GM12892 (cell line): ENCODE measurements at places on chromosomes 3 and 15.

DNA sequence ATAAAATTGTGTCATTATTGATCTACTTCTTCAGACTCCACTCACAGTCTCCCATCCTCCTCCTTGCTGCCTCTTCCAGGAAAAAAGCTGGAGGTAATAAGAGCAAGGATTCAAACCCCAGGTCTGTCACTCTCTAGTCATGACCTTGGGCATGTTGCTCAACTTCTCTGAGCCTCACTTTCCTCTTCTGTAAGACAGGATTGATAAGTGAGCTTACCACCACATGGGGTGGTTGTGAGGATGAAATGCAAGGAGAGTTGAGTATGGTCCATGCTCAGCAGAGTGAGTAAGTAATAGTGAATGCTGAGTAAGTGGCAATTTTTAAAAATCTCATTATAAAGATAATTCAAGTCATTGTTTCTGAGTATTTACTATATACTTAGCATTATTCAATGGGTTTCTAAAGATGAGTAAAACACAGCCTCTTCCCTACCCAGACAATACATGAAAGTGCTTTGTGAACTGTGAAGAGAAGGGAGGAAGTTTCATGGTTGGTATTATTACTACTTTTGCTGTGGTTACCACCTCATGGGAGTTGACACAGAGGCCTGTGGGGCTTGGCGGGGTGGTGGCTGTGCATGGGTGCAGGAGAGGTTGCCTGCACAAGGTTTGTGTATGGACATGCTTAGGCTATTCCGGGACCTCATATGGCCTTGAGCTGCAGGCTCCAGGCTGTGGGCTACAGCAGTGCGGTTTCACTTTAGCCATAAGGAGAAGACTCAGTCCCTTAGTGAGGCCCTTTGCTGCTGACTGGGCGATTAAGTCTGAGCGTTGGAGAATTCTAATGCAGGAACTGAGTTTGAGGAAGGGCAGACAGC lies 30.0 kb downstream of the SLC6A11 start:
- DNase-seq: no peak

DNA sequence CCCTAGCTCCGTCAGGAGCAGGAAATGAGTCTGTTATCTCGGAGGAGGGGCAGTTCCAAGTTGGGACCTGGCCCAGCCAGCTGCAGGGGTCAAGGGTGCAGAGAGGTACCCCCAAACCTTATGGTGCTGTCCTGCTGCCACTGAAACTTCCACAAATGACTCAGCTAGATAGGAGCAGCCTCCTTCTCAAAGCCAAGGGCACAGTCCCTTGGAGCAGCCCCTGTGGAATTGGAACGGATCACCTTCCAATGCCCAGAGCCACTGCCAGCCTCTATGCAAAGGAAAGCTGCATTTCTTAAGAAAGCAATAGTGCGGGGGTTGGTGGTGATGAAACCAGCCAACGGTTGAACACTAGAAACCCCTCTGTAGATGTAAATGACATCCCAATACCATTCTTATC lies 19.6 kb upstream of the LRRK1 start:
- DNase-seq: no peak

DNA sequence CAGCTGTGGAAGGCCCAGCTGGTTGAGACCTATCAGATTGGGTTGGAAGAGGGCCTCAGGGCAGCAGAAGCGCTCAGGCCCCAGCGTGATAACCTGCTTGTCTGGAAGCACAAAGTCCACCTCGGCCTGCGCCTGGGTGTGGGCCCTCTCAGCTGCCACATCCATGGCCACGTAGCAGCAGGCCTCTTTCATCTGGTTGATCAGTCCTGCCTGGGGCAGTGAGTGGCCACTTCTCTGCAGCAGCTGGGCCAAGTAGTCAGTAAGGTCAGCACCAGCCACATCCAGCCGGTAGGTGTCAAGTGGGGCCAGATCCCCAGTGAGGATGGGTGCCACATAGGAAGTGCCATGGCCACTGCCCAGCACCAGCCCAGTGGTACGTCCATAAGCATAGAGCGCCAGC lies 3.9 kb upstream of the CAMKV start:
- DNase-seq: no peak

DNA sequence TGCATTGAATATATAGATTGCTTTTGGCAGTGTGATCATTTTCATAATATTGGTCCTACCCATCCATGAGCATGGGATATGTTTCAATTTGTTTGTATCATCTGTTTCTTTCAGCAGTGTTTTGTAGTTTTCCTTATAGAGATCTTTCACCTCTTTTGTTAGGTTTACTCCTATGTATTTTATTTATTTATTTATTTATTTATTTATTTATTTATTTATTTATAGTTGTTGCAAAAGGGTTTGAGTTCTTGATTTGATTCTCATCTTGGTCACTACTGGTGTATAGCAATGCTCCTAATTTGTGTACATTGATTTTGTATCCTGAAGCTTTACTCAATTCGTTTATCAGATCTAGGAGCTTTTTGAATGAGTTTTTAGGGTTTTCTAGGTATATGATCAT lies 478.2 kb downstream of the UNC13C start:
- DNase-seq: no peak

GRCh38 chr15:68091743-68092142 lies 37.6 kb downstream of the PIAS1 start:
- no peak for DNase-seq

DNA sequence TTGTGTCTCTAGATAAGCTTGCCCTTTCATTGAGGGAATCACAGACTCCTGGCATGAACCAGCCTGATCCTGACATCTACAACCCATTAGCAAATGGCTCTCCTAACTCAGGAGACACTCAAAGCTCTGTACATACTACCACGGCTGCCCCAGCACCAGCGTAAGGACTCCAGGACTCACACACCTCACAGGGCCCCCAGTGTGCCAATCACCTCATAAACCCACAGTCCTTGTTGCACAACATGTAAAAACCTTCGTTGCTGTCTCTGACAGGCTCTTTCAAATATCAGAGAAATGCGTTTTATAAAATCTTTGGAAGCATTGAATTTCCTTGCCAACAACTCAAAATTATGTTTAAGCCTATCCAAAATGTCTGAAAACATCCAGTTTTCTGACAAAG lies 7.3 kb downstream of the FYCO1 start:
- no peak for DNase-seq

GRCh38 chr3:13044496-13045240 lies 28.6 kb downstream of the IQSEC1 start:
- no peak for DNase-seq

DNA sequence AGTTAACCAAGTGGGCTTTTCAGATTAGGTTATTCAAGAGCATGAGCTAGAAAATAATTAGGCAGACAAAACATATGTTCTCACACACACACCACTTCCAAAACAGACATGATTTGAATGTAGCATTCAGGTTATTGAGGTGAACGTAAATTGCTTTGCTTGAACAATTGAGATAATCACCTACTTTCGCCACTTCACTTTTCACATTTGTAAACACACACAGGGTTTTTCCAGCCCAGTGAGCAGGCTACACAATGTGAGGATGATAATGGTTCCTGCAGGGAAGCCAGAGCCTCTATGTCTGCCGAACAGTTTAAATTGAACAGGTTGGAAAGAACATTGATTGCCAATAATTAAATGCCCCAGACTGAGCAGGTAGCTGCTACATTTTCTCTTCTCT lies 560.8 kb downstream of the OCA2 start:
- no peak for DNase-seq

- DNase-seq: no peak
Observed at GRCh38 chr15:99455789-99456160, 110.0 kb upstream of the MEF2A start.

DNA sequence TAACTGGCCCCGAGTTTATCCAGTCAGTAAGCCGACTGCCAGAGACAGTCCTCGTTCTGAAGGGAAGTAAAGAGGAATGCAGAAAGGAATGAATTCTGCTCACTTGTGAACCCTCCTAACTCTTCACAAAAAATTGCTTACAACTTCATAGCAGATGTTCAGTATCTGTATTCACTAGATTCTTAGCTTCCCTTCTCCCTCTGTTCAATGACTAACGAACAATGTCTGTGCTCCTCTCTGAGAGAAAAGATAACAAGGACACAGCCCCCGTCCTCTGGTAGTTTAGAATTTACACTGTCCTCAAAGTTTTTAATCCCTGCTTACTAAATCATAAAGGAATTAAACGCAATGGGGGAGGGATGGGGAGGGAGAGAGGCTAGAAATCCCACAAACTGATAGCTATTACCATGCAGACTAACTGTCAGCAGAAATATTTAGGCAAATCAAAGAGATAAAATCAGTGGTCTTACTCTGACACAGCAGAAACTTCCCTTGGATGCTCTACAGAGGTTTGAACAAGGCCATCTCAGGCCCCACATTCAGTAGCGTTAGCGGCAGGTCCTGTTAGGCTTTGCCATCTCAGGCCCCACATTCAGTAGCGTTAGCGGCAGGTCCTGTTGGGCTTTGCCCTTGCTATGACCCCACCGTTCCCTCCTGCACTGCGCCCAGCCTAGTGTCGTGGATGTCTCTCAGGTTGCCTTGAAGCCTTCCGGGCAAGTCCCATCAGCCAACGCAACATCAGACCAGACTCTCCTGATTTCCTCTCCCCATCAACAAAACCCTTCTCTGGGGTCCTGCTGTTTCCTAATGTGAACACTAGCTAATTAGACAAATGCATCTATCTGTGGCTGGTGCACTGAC lies 23.4 kb downstream of the NRROS start:
- no peak for DNase-seq

DNA sequence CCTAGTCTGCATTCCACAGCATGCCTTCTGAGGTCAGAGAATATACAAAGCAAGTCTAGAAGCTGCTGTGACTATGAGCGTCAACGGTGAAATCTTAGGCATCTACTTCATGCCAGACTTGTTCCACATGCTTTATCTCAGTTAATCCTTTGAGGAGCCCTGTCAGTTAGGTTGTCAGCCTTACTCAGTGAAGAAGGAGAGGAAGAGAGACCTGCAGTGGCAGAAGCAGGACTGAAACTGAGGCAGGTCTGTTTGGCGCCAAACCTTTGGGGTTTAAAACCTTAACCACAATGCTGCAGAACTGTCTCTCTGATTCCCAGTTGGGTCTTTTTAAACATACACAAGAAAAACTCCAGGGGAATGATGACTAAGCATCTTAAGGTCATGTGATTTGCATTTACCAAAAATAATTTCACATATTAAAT lies 139.0 kb upstream of the LIPC start:
- DNase-seq: no peak

GRCh38 chr3:106008766-106009165 lies 140.0 kb upstream of the CBLB start:
- no peak for DNase-seq

GRCh38 chr3:177441813-177442646 lies 244.7 kb upstream of the TBL1XR1 start:
- DNase-seq: peak; percentile 27

GRCh38 chr3:17964108-17964507 lies 221.7 kb upstream of the TBC1D5 start:
- no peak for DNase-seq

DNA sequence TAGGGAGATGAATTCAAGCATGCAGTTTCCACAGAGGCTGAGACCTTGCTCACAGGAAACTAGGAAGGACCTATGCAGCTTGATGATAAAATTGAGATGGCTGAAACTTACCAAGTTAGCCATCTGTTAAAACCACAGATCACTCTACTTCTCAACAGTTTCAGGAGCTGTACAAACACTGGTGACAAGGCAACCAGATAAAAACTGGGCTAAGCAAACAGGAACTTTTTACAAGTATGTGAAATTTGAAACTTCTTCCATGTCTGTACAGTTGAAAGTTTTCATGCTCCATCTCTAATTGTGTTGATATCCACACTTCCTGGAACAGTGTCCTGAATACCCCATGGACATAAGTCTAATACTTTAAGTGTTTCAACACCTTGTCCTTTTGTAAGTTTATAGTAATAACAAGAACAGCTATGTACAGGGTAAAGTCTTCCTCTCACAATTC lies 78.2 kb downstream of the FAIM start:
- peak; percentile 13 for DNase-seq

DNA sequence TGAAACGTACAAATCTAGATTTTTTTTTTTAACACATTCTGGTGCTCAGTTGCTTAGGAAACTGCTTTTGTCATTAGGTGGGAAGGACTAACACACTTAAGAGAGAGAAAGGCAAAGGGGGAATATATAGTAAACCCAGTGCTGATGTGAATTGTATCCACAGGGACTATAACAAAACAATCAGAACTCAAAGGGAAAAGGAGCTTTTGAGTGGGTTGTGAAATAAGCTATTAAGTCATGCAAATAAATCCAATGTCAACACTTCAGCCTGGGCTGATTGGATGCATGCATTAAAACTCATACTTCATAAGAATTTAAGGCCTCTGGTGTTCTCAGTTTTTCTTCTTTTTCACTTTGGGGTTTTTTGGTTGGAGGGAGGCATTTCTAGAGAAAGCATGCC lies 628.9 kb downstream of the FHIT start:
- no peak for DNase-seq

DNA sequence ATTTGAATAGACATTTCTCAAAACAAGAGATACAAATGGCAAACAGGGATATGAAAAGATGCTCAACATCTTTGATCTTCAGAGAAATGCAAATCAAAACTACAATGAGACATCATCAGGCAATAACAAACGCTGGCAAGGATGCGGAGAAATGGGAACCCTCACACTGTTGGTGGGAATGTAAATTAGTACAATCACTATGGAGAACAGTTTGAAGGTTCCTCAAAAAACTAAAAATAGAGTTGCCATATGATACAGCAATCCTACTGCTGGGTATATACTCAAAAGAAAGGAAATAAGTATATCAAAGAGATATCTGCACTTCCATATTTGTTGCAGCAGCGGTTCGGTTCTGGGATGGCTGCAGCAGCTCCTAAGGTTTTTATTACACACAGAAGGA lies 16.8 kb upstream of the LARS2 start:
- no peak for DNase-seq

DNA sequence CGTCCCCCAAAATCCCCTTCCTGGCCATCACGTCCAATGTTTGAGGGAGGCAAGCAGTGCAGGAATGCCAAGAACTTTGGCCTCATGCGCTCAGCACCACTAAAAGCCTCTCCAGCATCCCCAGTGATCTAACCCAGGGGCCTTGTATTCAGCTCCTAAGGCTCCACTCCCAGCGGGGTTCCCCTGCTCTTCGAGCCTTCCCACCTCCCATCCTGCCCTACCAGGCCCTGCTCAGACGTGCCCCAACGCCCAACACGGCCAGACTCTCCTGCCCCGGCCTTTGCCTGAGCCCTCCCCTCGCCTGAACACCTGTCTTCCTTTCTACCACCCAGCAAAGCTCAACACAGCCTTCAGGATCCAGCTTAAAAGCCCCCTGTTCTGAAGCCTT lies 30.5 kb downstream of the PLXND1 start:
- no peak for DNase-seq

- no peak for DNase-seq
Observed at GRCh38 chr15:98905963-98906711, 101.5 kb downstream of the PGPEP1L start.

- no peak for DNase-seq
Observed at GRCh38 chr3:17885986-17886385, 143.6 kb upstream of the TBC1D5 start.

- DNase-seq: no peak
Observed at GRCh38 chr3:175208326-175208725, 349.2 kb downstream of the NAALADL2 start.

DNA sequence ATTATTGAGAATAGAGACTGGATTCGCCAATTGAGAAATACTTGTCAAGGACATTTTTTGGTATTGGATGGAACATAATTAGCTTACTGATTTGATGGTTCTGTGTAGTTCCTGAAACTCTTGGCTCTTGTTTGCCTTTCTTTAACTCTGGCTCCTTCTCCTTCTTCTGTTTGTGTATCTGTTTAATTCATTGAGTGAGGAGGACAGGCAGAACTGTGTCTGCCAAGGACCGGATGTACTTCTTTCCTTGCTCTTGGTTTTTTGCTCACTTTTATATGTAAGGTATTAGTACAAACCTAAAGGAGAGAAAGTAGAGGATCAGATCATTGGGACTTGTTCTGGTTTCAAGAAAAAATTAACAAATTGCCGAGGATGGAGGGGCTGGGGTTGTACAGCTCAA lies 48.9 kb downstream of the TCF12 start:
- no peak for DNase-seq
